ENCODE measurements at places on chromosomes 2 and 18.

DNA sequence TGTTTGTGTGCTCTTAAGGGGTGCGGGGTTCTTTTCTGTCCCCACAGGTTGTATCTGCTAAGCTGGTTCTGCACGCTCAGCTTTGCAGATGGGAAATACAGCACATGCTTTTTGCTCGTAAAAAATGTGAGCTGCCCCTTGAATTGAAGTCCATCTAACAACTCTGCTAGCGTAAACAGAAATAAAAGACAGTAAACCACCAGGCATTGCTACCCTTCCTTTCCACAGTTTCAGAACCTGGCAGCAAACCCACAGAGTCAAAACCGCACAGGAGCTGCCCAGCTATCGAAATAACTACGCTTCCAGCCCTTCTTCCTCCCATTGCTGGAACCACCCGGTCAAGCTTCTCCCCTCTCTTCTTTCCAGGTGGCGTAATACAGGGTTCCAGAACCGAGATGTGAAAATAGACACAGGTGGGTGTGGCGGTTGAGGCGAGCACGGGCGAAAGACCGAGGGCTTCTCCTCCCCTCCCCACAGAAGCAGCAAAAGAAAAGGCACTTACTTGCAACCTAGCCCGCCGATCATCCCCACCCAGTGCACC lies 479 bp downstream of the SCN9A start:
- no peak for DNase-seq

DNA sequence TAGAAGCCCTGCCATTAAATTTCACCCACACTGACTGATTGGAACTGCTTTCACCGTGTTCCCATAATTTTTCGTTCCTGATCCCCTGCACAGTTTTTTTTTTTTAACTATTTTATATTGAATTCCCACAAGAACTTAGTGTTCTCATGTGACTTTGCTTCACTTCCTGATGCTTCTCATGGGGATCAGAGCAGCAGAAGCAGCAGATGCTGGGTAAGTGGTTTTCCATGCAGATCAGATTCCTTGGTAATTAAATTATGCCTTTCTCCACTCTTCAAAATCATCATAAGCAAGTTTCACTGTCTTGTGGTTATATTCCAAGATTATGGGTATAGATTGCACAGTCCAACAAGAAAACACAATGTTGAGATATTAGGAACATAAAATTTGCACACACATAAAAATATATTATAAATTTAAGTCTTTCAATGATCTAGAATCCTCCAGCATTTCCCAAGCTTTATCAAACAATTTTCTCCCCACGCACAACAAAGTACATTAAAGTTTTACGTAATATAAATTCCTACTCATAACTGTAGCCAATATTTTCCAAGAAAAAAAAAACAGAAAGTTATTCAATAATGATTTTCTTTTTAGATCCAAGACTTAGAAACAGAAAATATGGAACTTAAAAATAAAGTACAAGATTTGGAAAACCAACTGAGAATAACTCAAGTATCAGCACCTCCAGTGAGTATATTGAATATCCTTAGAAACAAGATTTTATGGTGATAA lies 277.9 kb downstream of the GULP1 start:
- DNase-seq = no peak

GRCh38 chr2:54226260-54226659 lies 29.8 kb downstream of the TSPYL6 start:
- no peak for DNase-seq

DNA sequence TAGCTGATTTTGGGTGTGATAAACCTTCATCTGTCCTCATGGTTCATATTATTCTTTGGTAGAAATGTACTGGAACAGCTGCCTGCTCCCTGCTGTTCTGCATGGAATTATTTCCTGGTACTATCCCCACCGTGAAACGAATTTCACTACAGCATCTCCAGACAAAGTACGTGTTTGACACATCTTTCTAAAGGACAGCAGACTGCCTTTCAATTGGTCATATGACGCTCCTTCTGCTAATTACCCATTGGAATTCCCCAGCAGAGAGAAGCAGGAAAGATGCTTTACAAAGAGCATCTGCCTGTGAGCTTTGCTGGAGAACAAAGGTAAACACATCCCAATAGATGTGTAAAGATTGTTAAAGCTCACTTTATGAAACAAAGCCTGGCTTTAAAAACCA lies 4.4 kb upstream of the RFX8 start:
- DNase-seq = no peak

DNA sequence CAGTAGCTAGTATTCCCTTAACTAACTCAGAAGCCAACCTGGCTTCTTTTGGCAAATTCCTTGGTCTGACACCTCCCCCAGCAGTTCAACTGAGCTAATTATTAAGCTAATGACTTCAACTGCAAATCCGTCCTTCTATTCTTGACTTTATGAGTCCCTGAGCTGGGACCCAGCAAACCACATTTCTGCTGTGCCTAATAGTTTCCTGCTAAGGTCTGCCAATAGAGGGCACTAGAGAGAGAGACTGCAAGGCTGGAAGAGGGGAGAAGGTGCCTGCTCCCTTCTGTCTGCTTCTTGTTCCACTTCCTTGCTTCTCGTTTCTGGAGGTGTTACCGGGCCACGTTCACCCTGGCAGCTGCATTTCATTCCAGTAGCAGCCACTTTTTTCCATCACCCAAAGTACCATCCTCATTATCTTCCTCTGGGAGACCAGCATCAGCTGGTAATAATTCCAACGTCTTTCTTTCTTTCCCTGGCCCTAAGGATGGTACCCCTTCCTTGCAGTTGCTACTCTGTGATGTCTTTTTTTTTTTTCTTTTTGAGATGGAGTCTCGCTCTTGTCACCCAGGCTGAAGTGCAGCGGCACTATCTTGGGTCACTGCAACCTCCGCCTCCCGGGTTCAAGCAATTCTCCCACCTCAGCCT lies 352.0 kb downstream of the TNS1 start:
- DNase-seq = no peak

DNA sequence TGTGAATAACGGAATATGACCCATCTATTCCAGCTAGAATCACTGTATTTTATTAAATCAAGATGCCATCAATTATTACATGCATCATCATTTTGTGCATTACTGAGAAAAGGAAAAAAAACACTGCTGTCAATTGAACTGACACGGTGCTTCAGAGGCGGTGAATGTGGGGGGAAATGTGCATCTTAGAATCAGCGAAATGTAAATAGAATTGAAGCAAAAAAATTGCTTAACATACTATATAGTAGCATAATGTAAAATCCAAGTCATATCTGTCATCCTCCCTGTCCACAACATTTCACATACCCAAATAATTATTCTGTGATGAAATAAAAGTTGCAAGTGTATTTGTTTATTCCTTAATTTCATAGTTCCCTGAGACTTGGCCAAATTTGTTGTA lies 84.6 kb downstream of the PRKRA start:
- DNase-seq = no peak

GRCh38 chr2:196253116-196253480 lies 81.7 kb upstream of the STK17B start:
- DNase-seq = no peak

DNA sequence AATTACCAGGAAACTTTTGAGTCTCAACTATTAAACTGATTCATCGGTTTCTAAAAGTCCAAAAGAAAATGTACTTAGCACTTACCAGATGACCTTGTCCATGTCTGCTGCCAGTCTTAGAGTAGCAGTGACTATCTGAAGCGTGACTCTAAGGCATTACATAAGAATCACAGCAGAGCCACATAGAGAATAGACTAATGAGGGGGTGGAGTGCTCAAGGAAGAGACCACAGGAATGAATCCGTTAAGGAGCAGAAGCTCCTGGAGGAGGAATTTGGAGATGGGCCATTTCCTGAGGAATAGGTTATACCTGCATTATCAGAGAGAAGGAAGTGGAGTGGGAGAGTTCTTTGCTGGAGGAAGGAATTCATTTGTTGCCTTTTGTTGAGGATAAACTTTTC lies 116.0 kb downstream of the MAP3K20 start:
- no peak for DNase-seq

DNA sequence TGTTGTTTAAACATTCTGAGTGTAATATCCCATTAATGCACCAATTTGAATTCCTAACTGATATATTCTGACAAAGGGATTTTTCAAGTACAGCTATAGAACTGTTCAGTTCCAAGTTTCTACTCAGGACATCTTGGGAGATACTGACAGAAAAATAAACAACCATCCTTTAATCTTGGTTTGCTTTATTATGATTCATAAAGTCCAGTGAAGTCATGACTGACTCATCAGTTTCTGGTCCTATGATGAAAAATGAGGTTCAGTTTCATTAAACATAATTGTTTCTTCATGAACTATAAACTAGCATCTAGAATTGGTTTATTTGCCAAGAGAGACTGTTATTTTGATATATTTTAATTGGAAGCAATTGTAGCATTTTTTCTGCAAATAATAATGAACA lies 896.2 kb downstream of the CCDC85A start:
- no peak for DNase-seq

GRCh38 chr2:116133381-116133942 lies 1681.0 kb upstream of the DDX18 start:
- no peak for DNase-seq

- DNase-seq = no peak
Measured at GRCh38 chr2:130760754-130761751, 5.7 kb downstream of the AMER3 start.

DNA sequence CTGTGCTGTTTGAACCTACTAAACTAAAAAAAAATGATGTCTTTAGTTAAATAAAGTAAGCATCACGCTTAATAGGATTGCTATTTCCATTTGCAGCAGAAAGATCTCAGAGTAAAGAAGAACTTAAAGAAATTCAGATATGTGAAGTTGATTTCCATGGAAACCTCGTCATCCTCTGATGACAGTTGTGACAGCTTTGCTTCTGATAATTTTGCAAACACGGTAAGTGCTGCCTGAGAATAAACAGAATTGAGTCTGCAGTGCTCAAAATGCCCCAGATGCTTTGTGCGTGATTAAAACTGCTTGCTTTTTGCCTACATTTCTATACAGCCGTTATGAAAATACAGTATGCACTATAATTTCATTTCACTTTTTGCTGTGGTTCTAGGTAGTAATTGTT lies 3.9 kb downstream of the CDCA7 start:
- no peak for DNase-seq

DNA sequence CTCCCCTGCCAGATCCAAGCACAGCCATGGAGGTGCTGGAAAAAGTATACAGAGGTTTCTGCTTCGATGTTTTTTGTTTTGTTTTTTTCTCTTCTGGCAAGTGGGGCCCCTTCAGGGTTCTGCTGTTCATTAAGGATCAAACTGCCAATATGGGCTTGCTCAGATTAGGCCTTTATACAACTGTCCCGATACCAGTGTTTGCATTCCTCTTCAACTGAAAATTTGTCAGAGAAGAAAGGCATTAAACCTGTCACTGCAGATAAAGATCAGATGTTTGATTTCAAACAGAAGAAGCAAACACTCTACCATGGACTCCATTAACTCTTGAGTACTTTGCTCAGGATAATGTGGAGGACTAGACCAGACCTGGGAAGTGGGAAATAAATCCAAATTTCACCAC lies 396.0 kb upstream of the SMIM21 start:
- no peak for DNase-seq

GRCh38 chr2:171568089-171568488 lies 45.8 kb downstream of the CYBRD1 start:
- no peak for DNase-seq

GRCh38 chr18:58674863-58675472 lies 3.7 kb downstream of the MALT1 start:
- no peak for DNase-seq

- no peak for DNase-seq
Measured at GRCh38 chr2:190637281-190637734, 11.6 kb upstream of the NAB1 start.

DNA sequence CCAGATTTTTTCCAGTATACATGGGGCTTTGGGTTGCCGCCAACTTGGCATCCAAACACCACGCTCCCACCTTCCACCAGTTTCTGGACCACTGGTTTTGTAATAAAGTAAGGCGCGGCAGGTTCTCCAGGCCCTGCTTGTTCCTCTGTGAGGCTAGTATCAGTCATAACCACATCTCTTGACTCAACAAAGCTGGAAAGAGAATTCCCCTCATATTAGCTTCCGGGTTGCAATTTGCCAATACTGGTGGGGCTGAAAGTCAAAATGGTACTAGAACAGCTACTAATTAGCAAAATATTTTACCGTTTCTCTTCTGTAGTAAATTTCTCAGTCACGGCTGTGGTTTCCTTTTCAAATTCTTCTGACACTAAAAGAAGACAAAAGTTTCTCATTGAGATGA lies 25.0 kb downstream of the TTN start:
- no peak for DNase-seq

DNA sequence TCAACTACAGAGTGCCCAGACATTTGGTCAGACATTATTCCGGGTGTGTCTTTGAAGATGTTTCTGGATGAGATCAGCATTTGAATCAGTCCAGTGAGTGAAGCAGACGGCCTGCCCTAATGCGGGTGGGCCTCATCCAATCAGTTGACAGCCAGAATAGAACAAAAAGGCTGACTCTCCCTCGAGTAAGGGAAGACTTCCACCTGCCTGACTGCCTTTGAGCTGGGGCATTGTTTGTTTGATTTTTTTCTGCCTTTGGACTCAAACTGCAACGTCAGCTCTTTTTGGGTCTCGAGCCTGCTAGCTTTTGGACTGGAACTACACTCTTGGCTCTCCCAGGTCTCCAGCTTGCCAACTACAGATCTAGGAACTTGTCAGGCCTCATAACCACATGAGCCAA lies 111.7 kb upstream of the AGAP1 start:
- no peak for DNase-seq

GRCh38 chr2:161115205-161115604 lies 45.0 kb upstream of the TANK start:
- no peak for DNase-seq

GRCh38 chr2:112698834-112699515 lies 21.8 kb upstream of the NT5DC4 start:
- no peak for DNase-seq

GRCh38 chr2:205612636-205613035 lies 69.7 kb upstream of the NRP2 start:
- DNase-seq = no peak

GRCh38 chr2:72431737-72432136 lies 284.1 kb upstream of the CYP26B1 start:
- DNase-seq = no peak

DNA sequence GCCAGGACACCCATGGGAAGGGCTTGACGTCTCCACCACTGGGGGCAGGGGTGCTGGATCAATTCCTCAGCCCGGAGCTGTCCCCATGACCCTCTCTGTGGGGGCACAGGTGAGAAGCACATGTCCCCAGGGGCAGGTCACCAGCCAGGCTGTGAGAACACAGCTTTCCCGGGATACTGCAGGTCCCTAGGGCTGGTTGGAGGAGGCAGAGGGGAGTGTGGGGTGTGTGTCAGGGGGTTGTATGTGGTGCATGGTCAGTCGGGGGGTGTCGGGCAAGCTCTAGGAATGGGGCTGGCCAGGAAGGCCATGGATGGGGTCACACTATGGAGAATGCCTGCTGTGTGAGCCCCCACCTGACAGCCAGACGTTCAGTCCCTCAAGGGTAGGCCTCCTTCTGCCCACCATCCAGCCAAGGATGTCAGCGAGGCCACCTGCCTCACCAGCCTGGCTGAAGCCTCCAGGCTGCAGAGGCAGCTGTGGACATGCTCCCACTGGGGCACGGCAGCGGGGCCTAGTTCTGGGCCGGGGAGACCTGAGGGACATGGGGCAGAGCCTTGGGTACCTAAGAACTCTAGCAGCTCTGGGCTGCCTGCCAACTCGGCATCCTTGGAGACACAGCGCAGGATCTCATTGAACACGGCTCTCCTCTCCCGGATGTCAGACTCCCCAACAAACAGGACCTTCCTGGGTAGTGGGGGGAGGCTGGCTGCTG lies 10.3 kb downstream of the HS1BP3 start:
- no peak for DNase-seq

GRCh38 chr18:45562567-45563479 lies 52.5 kb upstream of the SLC14A2 start:
- DNase-seq = no peak

- DNase-seq = no peak
Measured at GRCh38 chr2:209441541-209441940, 17.7 kb downstream of the MAP2 start.
